Muscle of leg (tissue), 16 donors: ENCODE measurements at places on chromosomes 1 and 21.

- peaks cover 51% of the 10 kb centered on the region for H3K4me1 ChIP-seq
- no peak overlapping the region for H3K4me3 ChIP-seq
- DNase-seq = no peak
Measured at GRCh38 chr1:41513383-41513735, 28.9 kb upstream of the EDN2 start.

DNA sequence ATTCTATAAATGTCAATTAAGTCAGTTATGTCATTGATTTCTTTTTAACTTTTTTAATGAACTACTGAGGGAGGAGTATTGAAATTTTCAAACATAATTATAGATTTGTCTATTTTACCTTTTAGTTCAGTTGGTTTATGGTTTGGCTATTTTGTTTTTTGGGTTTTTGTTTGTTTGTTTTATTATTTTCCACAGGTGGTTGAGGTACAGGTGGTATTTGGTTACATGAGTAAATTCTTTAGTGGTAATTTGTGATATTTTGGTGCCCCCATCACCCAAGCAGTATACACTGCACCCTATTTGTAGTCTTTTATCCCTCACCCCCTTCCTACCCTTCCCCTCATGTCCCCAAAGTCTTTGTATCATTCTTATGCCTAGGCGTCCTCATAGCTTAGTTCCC, 9.5 kb downstream of the TDRD5 start:
- no peak overlapping the region for H3K4me3 ChIP-seq
- H3K4me1 ChIP-seq = no peaks in the 10 kb centered on the region
- H3K27me3 ChIP-seq = no peaks in the 10 kb centered on the region
- H3K36me3 ChIP-seq = no peaks in the 10 kb centered on the region
- no peak for DNase-seq
- no peak overlapping the region for H3K27ac ChIP-seq

GRCh38 chr1:67404212-67404620, 26.0 kb downstream of the SERBP1 start:
- peaks cover 2% of the 10 kb centered on the region for H3K36me3 ChIP-seq
- DNase-seq = no peak
- no peaks in the 10 kb centered on the region for H3K27me3 ChIP-seq
- H3K27ac ChIP-seq = no peak overlapping the region
- no peaks in the 10 kb centered on the region for H3K4me1 ChIP-seq

GRCh38 chr1:147597010-147597409, 55.7 kb downstream of the BCL9 start:
- no peak overlapping the region for H3K4me3 ChIP-seq
- no peak for DNase-seq
- no peak overlapping the region for H3K27ac ChIP-seq

GRCh38 chr1:111976842-111977241, 12.6 kb downstream of the KCND3 start:
- H3K4me3 ChIP-seq = no peak overlapping the region
- H3K36me3 ChIP-seq = no peaks in the 10 kb centered on the region
- DNase-seq = no peak
- H3K27ac ChIP-seq = no peak overlapping the region
- peaks cover 8% of the 10 kb centered on the region for H3K27me3 ChIP-seq
- no peaks in the 10 kb centered on the region for H3K4me1 ChIP-seq
